Vagina (tissue), 2 donors: ENCODE measurements at places on chromosomes 3 and 15.

DNA sequence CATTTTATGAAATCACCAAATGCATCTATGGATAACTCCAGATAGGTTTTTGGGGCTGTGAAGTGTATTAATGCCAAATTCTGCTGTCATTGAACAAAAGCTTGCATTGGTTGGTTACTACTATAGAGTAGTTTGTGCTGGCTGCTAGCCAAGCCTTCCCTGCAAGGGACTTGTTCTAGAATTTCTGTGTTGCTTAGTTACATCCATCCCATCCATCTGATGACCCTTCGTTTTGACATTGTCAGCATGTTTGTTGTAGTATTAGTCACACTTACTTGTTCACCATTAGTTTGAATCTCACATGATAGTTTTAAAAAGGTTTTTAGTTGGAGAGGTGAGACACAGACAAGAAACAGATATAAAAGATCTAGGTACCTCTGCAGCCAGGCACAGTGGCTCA lies 7.0 kb upstream of the NIPA2 start:
- no peaks in the 10 kb centered on the region for H3K36me3 ChIP-seq
- H3K27ac ChIP-seq = no peak overlapping the region
- DNase-seq = no peak
- H3K4me3 ChIP-seq = no peak overlapping the region
- H3K27me3 ChIP-seq = no peaks in the 10 kb centered on the region

DNA sequence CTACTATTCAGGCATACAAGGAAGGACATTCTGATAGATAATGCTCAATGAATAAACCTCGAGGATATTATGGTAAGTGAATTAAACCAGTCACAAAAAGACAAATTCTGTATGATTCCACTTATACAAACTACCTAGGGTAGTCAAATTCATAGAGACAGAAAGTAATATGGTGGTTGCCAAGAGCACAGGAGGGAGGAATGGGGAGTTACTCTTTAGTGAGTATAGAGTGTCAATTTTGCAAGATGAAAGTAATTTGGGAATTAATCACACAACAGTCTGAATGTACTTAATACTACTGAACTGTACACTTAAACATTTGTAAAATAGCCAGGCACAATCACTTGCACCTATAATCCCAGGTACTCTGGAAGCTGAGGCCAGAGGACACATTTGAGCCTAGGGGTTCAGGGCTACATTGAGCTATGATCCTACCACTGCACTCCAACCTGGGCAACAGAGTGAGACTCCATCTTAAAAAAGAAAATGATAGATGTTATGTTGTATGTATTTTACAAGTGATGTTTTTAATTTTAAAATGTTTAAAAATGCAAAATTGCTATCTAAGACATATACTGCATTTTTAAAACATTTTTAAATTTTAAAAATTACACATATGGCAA lies 91.0 kb downstream of the NPAP1 start:
- no peak overlapping the region for H3K27ac ChIP-seq
- H3K27me3 ChIP-seq = no peaks in the 10 kb centered on the region
- H3K36me3 ChIP-seq = no peaks in the 10 kb centered on the region

DNA sequence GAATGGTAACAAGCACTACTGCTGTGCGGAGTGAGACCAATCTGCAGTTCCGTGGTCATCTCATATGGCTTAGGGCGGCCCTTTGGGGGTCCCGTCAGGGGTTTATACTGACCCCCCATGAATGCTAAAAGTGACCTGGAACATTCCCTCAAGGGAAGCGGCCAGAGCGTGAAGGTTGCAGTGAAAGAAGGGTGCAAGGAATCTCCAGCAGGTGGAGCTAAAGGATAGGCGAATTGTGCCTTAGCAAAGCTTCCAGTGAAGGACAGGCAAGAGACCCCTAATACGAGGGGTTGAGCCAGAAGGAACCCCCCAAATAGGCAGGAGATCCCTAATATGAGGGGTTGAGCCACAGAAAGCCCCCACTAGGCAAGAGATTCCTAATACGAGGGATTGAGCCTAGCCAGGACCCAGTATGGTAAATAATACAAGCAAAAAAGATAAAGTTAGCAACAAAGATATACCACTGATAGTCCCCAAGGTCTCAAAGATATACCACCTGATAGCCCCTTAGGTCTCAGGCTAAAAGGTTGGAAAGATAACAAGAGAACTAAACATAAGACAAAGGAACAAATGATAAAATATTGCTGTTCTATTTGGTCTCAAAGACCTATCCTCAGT lies 32.8 kb downstream of the ZNF589 start:
- no peak for DNase-seq
- H3K4me1 ChIP-seq = peaks cover 21% of the 10 kb centered on the region

DNA sequence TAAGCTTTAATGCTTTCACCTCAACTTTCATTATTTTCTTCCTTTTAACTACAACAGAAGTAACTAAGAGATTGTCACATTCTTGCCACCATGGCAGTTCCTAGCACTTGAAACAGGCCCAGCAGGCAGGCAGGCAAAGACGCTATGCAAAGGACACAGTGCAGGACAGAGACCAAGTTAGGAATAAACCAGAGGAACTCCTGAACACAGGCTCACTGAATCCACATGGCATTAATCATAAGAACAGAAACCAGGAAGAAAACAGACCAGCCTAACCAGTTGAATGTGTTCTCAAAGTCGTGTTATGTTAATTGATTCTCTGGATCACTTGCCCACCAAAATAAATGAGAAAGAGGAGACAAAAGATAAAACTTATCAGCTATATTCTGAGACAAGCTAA lies 397.6 kb downstream of the TBL1XR1 start:
- no peak overlapping the region for H3K27ac ChIP-seq
- no peaks in the 10 kb centered on the region for H3K4me1 ChIP-seq
- DNase-seq = no peak
- H3K36me3 ChIP-seq = no peaks in the 10 kb centered on the region
- no peaks in the 10 kb centered on the region for H3K27me3 ChIP-seq
- H3K4me3 ChIP-seq = no peak overlapping the region

DNA sequence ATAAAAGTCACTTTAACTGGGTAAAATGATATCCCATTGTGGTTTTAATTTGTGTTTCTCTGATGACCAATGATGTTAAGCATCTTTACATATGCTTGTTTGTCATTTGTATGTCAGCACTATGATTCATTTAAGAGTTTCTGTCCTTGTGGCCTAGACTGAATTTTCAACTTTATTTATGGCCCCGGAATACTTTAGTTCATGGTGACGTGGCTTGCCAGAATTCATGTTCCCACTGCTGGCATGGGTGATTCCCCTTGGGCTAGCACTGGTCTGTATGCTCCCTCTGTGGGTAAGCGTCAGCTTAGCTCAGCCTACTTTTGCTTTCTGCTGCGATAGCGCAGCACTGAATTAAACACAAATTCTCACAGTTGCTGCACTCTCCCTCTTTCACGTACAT lies 436.3 kb upstream of the SGO1 start:
- no peaks in the 10 kb centered on the region for H3K27me3 ChIP-seq
- H3K27ac ChIP-seq = no peak overlapping the region
- H3K4me1 ChIP-seq = no peaks in the 10 kb centered on the region

- H3K27ac ChIP-seq = no peak overlapping the region
- H3K27me3 ChIP-seq = no peaks in the 10 kb centered on the region
- H3K4me1 ChIP-seq = no peaks in the 10 kb centered on the region
- DNase-seq = no peak
Observed at GRCh38 chr3:62942227-62942626, 67.0 kb upstream of the CADPS start.

DNA sequence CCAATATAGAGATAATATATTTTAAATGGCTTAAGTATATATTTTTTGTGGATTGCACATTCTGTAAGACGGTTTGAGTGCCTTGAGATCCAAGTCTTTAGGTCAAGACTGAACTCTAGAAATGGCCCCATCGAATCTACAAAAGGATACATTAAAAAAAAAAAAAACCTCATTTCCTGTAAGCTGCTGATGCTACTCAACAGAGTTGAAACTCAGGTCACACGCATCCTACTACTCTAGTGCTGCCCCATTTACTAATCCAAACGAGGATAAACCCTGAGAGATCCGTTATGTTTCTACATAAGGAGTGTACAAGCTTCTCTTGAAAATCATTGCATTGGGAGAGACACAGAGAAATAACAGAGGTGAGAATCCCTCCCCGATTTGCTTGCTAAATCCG lies 187.3 kb downstream of the TIGIT start:
- no peak for DNase-seq
- no peaks in the 10 kb centered on the region for H3K27me3 ChIP-seq
- H3K27ac ChIP-seq = no peak overlapping the region
- H3K4me3 ChIP-seq = no peak overlapping the region
- peaks cover 21% of the 10 kb centered on the region for H3K4me1 ChIP-seq

- DNase-seq = no peak
- no peaks in the 10 kb centered on the region for H3K36me3 ChIP-seq
- H3K27me3 ChIP-seq = no peaks in the 10 kb centered on the region
- H3K4me3 ChIP-seq = no peak overlapping the region
- H3K4me1 ChIP-seq = peaks cover 5% of the 10 kb centered on the region
- no peak overlapping the region for H3K27ac ChIP-seq
Observed at GRCh38 chr15:90765531-90765930, 48.4 kb downstream of the BLM start.
